ENCODE measurements at places on chromosomes 5 and 9.
A peak's percentile ranks its signal among the peaks of the same experiment; 100 is the strongest.

DNA sequence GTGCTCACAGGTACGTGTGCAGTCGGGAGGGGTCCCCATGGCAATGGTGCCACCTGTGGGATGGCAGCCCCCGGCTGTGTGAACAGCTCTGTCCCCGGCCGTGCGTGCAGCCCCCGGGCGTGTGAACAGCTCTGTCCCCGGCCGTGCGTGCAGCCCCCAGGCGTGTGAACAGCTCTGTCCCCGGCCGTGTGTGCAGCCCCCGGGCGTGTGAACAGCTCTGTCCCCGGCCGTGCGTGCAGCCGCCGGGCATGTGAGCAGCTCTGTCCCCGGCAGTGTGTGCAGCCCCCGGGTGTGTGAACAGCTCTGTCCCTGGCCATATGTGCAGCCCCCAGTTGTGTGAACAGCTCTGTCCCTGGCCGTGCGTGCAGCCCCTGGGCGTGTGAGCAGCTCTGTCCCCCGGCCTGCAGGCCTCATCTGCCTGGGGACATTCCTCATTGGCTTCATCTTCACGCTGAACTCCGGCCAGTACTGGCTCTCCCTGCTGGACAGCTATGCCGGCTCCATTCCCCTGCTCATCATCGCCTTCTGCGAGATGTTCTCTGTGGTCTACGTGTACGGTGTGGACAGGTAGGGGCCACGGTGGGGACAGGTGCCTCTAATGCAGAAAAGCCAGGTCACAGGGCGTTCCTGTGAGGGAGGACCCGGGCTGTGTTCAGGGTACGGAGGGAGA lies 5.9 kb upstream of the SLC6A18 start:
- no peak for DNase-seq

- DNase-seq = no peak
Observed at GRCh38 chr5:24963611-24964010, 318.8 kb upstream of the CDH10 start.

DNA sequence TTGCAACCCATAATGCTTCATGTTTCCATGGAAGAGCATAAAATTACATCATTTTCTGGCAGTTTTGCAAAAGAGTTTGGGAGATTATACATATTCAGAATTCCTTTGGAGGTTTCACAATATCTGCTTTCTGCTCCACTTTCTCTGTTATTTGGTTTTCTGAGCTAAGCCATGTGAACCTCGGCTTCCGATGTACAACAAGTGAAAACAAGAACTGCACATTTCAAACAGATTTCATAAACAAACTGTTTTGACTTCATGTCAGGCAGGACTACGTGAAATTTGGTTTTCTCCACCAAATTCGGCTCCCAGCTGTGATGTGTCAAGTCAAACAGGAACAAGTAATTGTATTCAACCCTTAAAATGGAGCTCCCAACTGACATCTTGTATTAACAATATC lies 609.8 kb downstream of the IRX1 start:
- no peak for DNase-seq

DNA sequence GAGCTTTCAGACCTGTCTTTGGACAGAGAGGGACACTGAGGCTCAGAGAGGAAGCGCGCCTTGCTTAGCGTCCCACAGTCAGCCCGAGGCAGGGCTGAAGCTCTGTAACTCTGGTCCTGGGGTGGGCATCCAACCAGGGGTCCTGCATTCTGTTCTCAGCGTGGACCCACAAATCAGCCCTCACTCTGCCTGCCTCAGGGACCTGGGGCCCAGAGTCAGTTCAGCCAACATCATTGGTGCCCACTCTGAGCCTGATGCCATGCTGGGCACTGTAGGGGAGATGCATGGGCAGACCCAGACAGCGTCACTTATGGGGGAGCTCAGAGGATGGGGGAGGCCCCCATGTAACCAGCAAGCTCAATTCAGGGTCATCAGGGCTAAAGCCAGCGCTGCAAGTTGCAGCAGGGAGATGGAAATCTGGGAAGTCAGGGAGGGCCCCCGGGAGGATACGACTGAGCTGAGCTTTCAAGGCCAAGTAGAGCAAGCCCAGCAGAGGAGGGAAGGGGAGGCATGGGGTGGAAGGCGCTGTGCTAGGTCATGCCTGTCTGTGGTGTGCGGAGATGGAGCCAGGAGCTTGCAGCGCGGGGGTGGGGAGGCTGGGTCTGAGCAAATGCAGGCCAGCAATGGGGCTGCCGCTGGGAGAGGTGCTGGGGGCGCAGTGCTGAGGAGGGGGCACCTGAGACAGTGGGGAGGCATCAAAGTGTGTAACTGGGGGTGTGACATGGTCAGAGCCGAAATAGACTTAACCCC lies 21.1 kb downstream of the CORO2A start:
- DNase-seq = no peak

- DNase-seq = no peak
Observed at GRCh38 chr5:158502686-158503085, 597.0 kb downstream of the EBF1 start.

GRCh38 chr9:36136272-36136893 lies at the start of gene GLIPR2:
Gene GLIPR2, plus strand, starts transcription at chr9:36136733. Its CDS starts 46 bp downstream, at chr9:36136779.
- peak; percentile 76 for DNase-seq

DNA sequence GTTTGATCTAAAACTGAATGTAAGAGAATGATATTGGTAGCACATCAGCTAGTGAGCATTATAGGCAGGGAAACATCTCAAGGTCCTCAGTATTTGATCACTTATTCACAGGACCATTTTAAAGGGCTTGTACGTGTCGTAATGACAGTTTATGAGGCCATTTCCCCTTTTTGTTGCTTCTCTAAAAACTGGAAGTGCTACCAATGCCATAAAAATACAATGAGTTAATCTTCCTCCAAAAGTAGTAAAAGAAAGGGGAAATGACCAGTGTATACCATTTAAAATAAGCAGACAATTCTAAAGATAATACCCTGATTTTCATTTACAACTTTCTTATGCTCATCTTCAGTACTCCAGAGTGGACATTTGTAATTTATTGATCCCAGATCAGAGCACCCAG lies 285.8 kb upstream of the PCSK5 start:
- DNase-seq = no peak

- DNase-seq = peak; percentile 2
Observed at GRCh38 chr9:113807173-113808061, 68.7 kb upstream of the ZNF618 start.

- DNase-seq = no peak
Observed at GRCh38 chr9:126374366-126374781, 47.7 kb downstream of the MVB12B start.

DNA sequence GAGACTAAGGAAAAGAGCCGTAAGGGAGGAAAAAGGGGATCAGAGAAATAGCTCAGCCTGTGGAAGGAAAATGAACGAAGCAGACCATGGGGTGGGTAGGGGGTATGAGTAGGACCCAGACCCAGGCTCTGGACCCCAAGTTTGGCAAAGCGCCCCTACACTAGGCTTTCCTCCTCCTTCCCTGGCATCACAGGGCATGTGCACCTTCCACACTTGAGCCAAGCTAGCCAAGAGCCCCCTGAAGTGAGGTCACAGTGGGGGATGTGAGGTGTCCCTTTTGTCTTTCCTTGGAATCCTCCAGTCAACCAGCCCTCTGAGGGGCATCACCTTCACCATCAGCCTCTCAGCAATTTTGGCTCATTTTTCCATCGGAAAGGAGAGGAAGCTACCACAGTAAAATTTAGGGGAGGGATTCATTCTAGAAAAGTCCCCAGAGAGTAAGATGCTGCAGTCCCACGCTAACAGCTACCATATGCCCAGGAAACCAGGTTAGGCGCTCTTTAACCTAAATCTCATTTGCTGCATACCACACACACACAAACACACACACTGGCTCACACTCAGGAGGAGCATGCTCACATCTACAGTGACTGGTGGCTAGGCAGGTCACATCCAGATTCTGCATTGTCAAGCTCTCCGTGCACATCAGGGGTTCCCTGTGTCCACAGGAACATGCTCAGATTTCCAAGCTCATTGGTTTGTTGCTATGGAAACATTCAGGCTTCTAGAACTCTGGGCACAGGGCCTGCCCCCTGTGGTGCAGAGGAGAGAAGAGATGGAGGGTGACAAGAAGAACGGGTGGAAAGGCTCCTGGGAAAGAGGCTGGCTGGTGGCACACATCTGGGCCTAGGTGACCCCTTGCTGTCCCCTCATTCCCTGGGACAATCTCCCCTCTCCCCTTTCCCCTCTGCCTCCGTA lies 9.9 kb downstream of the REEP2 start:
- DNase-seq = no peak

All from stimulated activated CD4-positive, alpha-beta T cell treated with anti-CD3 and anti-CD28 coated beads, Interleukin-15, amount 100 ng/mL, for 48 hours (primary cell).